ENCODE measurements at places on chromosomes 7 and 10.

- no peak for DNase-seq
These were observed 13.7 kb downstream of the AHCYL2 start for GRCh38 chr7:129238546-129238945.

DNA sequence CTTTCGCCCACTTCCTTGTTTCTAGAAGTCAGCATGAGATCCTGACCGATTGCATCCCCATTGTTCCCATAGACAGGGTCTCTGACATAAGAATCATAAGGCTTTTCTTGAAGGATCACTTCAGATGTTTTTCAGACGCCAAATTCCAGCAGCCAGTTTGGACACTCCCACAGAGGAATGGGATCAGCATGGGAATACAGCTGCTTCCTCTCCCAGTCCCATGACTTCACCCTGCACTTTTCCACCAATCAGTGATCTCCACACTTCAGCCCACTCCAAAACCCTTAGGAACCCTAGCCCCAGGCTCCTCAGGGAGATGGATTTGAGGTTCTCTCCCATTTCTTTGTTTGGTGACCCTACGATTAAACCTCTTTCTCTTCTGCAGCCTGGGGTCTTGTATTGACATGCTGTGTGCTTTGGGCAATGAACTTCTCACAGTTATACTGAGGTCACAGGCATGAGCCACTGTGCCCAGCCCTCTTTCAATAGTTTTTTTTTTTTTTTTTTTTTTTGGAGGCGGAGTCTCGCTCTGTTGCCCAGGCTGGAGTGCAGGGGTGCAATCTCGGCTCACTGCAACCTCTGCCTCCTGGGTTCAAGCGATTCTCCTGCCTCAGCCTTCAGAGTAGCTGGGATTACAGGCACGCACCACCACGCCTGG lies 52.8 kb upstream of the CHST3 start:
- DNase-seq: no peak

- DNase-seq: no peak
These were observed 837 bp downstream of the SLC29A3 start for GRCh38 chr10:71319800-71320392.

GRCh38 chr7:45696476-45696875 lies 122.3 kb downstream of the ADCY1 start:
- no peak for DNase-seq

- DNase-seq: no peak
These were observed 297.2 kb downstream of the C7orf25 start for GRCh38 chr7:42614636-42615035.

GRCh38 chr10:122019414-122019975 lies 30.5 kb downstream of the TACC2 start:
- no peak for DNase-seq

GRCh38 chr7:1137517-1138167 lies 22.4 kb downstream of the ZFAND2A start:
- DNase-seq: no peak

DNA sequence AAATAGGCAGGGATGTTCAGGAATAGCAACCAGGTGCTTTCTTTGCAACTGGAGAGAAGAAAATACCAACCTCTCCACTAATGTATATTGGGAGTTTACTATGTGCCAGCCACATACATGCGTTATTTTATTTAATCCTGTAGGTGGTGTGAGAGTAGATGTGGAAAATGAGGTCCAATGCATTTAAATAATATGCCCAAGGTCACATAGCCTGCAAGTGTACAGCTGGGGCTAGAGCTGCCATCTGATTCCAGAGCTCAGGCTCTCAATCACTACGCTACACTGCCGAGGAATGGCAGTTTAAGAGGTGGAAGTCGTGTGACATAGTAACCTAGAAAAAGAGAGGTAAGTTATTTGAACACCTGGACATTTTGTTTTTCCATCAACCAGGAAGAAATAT lies 277.0 kb downstream of the EXOC4 start:
- DNase-seq: no peak

DNA sequence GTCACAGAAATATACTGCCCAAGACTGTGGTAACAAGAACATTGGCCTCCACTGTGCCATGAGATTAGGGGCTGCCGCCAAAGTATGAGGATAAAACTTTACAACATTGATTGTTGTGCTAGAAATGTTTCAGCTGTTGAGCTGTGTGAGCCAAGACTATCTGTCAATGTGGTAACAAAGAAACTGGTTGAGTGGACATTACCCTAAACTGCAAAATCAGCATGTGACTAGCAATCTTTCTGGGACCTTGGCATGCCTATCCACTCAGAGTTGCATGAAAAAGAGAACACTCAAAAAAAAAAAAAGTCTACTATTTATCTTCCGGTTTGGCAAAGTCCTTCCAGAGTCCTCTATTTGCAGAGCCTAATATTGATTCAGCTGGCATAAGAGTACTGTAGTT lies 605.6 kb upstream of the CNTNAP2 start:
- no peak for DNase-seq

- DNase-seq: no peak
These were observed 35.0 kb downstream of the PIK3AP1 start for GRCh38 chr10:96685306-96685705.

- DNase-seq: peak; percentile 65
These were observed 427.9 kb upstream of the CELF2 start for GRCh38 chr10:10589540-10590303.

DNA sequence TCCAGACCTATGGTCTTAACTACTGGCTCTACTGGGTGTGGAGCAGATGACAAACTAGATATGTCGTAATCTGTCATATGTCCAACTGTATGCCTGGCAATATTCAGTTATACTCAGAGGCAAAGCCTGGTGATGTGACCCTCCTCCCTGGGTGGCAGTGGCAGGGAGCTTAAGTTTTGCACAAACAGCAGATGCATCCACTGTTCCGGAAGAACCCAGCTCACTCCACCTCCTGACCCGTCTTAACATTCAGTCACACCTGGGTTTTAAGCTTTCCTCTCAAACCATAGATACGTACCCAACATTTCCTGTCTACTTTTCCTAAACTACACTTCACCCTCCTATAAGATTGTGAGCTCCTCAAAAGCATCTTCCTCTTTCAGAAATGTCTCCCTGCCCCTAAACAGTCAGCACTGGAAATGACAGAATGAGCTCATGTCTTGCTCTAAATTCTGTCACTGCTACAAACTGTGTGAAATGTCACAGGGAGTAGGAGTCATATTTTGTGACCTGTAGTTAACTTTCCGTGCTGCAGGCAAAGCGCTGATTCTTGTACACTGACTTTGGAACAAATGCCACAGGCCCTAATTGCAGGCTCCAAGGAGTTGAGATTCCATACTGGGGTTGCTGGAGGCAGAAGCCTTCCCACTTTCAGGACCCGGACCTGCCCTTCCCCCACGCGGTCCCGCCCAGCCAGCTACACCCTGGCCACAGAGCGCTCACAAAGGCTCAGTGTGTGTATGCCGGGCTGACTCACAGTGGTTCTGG lies 23.9 kb downstream of the SCD start:
- no peak for DNase-seq

DNA sequence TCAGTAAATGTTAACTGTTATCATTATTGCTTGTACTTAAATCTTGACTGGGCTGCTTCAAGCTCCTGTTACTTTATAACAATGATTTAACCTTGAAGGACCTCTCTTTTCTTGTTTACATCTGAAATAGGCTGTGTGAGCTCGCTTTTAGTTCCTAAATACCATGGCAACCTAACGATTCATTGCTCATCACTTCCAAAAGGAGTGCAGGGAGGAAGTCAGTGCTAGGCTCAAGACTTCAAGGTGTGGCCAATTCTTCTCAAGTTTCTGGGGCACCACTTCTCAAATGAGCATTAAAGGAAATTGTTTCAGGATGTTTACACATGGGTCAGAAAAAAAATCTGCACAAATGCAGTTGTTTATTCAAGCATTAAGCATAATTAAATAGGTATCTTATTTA lies 284.2 kb downstream of the MTERF1 start:
- no peak for DNase-seq

GRCh38 chr7:137130751-137131158 lies 212.8 kb downstream of the PTN start:
- DNase-seq: no peak

DNA sequence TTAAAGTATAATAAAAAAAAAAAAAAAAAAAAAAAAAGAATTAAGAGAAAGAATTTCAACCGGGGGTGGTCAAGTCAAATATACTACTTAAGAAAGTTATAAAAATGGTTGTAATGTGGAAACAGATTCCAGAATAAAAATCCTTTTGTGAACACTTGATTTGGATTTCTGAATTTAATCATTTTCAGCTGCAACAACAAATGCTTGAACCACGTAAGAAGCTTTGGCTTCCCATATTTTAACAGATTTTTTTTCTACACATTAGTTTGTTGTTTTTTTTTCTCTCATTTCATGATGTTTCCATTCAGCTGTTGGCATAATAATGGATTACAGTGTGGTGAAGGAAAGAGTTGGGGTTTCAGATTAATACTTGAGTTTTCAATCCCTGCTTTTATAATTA lies 137.3 kb upstream of the AGR3 start:
- no peak for DNase-seq

- no peak for DNase-seq
These were observed 25.2 kb downstream of the YWHAG start for GRCh38 chr7:76333511-76334101.

DNA sequence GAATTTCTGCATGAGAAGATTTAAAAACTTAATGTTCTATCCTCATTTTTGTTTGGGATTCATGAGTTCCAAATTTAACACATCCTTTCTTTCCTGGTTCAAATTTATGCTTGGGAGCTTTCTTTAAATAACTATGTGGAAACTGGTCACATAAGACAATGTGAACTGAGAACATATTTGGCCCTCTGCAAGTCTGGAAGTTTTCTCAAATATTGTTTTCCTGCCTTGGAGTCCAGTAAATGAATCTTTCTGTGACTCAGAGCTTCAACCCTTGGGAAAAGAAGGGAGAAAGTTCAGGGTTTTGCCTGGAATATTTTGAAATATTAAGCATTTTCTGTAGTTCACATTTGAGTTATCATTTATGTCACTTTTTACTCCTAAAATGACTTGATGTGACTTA lies 559.0 kb upstream of the NRP1 start:
- DNase-seq: no peak

DNA sequence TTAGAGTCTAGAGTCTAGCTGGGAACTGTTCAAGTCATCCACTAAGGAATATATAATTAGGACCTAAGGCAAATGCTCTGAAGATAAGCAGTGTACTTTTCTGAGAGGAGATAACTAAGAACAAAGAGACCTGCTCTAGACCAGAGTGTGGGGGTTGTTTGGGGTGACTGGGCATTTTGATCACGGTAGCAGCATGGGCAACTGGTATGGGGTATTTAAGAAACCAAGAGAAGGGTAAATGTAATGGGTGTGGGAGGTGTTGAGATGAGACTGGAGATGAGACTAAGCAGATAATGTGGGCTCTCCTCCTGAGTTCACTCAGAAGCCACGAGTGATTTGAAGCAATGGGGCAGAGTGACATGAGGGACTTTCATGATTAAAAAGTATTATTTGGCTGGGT lies 1082.9 kb downstream of the GATA3 start:
- no peak for DNase-seq

- no peak for DNase-seq
These were observed 91.7 kb downstream of the SLC39A12 start for GRCh38 chr10:18043148-18044006.

DNA sequence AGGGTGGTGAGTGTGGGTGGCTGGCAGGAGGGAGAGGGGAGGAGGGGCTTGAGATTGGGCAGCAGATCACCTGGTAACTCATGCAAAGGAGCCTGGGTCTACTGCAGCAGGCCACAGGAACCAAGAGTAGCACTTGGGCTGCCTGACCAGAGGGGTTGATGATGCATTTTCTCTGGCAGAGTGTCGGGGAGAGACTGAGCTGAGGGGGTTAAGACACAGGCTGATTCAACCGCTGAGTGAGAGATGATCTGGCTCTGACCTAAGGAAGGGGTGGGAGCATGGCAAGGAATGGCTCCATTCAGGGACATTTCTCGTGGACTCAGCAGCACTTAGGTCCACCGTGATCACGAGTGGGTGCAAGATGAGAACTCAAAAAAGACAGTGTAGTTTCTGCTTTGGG lies 115.5 kb upstream of the STK17A start:
- DNase-seq: no peak

- DNase-seq: no peak
These were observed 14.1 kb downstream of the ZMIZ1 start for GRCh38 chr10:79082631-79083596.

DNA sequence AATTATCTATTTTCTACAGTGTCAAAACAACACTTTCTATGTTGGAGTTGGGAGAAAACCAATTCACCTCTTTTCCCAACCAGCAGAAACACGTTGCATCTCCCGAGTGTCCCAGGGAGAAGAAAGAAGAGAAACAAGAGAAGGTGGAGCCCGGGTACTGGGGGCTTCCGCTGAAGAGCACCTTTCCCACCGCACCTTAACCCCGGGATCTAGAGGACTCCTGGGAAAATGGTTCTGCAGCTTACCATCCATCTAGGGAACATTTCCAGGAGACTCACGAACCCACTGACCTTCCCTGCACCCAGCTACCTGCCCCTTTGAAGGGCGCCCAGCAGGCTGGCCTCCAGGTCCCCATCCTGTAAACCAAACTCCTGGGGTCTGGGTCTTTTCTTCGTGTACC lies 346.8 kb downstream of the TCERG1L start:
- DNase-seq: no peak

DNA sequence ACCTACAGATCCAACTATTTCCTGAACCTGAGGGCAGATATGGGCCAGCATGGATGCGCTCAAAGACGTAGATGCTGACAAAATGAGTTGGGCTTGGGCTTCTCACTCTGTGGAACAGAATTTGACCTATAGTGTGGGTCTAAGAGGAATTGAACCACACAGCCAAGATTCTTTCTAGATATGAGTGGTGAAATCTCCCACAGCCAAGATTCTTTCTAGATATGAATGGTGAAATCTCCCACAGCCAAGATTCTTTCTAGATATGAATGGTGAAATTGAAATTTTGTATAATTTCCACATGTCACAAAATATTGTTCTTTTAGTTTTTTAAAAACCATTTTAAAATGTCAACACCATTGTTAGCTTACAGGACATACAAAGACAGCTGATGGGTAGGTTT lies 215.4 kb upstream of the LRGUK start:
- no peak for DNase-seq

DNA sequence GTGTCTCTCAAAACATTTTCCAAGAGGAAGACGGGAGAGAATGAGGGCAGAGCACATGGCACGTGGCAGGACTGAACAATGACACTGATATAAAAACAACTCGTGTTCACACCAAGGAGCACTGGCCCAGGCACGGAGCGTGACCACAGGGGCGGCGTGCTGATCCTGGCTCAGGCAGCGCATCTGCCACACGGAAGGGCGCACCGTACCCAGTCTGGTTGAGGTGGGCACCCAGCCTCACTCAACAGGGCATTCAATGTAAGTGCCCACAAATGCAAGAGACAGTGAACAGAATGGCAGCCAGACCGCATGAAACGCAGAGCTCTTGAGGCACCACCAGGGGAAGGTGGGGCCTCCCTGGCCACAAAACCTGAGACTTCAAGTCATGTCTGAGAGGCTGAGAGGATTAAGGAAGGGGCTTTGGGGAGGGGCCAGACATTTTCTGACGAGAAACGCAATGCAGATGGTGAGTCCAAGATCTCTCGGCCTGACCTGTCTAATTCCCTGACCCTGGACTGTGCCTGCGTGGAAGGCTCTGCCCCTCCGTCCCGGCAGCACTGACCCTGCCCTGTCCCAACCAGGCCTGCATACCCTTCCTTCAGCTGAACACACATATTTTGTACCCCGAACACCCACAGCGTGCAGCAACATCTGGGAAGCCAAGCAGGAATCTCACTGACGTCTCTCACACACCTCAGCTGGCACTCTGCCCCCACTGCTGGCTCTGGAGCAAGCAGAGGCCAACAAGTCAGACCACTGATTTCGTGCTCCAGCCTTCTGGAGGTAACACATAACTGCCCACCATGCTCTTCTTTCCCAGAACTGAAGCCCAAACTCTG lies 35.5 kb downstream of the VOPP1 start:
- no peak for DNase-seq
